ENCODE measurements at places on chromosomes 4 and X.

GRCh38 chr4:125836597-125837195 lies 521.9 kb downstream of the FAT4 start:
- no peak for DNase-seq

DNA sequence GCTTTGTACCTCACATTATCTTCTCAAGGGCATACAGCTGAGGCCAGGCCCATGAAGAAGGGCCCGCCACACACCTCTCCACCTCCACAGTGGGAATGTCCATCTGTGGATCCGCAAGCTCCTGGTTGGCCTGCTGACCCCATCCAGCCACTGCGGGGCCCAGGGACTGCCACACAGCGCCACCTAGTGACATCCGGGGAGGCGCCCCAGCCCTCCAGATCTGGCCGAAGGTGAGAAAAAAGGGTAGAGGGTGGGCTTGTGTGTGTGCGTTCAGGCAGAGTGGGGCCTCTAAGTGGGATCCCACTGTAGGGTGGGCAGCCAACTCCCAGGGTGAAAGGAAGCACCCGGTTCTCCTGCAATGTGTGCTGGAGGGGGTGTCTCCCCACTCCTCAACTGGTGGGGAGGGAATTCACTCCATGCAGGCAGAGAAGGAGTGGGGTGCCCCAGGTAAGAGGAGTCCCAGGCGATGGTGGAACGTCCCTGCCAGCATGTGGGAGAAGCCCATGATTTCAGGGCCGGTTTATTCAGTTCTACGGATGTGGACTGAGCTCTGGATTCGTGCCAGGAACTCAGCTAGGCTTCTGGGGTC lies 117.3 kb downstream of the ENPP6 start:
- no peak for DNase-seq

DNA sequence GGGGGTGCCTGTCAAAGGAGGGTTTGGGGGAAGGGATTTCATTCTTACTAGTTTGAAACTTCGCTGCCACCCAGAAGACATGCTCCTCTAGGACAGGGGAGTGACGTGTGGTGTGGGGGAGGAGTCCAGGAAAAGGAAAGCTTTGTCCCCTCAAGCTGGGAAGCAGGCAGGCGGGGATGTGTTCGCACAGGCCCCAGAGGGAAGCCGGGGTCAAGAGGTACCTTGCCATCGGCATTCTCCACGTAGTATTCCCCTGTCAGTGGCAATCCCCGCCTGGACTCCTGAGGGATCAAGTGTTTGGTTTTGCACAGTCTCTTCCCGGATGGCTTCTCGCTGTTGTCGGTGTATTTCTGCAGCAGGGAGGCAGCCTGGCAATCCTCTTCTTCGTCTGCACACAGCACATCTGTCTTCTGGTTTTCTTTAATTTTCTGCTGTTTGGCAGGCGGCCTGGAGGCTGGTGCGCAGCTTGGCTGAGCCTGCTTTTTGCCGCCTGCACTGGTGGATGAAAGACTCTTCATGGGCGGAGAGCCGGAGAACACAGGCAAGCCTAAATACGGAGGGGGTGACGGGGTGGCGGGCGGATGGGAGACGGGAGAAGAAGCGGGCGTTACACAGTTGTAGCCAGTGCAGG lies 35.1 kb downstream of the BCOR start:
- no peak for DNase-seq

DNA sequence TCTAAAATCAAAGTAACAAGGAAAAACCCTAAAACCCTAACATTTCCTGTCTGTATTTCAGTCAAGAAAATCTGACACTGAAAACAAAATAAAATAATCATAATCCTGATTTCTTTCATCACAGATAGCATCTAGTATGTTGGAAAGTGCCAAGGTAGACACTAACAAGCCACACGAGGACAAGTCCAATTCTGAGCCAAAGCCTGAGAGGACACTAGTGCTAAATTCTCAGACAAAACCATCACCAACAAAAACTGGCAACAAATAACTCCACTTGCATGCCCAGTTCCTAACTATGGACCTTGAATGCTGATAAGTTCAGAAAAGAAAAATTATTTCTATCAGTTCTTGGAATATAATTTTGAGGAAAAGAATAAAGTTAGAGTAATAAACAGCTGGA lies 113.7 kb downstream of the MANBA start:
- DNase-seq, result no peak

- no peak for DNase-seq
Observed at GRCh38 chr4:176780995-176781738, 11.6 kb downstream of the VEGFC start.

GRCh38 chr4:38275331-38276100 lies 315.3 kb downstream of the PTTG2 start:
- no peak for DNase-seq

DNA sequence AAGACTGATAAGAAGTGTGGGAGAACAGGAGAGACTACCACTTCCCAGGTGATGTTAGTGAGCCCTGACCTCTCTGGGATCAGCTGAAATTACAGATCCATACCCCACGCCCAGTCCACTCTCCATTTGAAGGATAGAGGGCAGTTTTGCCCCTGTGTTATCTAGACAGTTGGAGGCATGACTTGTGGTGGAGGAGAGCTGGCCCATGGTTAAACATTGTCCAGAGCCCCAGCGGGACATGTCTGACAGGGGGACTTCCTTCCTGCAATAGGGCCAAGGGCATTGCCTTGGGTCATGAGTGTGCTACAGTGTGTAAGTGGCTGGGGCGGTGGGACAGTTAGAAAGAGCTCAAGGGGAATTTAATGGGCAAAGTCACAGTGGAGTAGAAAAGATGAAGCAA lies 181.1 kb downstream of the MID1IP1 start:
- no peak for DNase-seq

- no peak for DNase-seq
Observed at GRCh38 chr4:84931961-84932360, 34.5 kb downstream of the WDFY3 start.

GRCh38 chr4:8345053-8345945 lies 75.7 kb downstream of the HTRA3 start:
- no peak for DNase-seq

DNA sequence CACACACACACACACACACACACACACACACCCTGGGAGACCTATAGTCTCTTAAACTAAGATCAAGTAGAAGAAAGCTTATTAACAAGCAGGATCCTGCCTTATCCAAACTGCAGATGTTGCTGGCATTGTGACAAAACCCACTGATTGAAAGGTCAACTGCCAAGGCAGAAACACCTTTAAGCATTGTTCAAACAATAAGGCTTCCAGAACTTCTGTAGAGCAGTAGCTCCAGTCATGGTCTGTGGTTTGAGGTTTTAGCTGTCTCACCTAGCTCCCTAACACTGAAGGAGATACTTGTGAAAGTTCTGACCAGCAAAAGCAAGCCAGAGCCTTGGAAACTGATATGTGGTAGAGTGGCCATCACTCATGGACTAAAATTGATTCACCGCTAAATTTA lies 59.8 kb downstream of the PTCHD1 start:
- DNase-seq, result no peak

DNA sequence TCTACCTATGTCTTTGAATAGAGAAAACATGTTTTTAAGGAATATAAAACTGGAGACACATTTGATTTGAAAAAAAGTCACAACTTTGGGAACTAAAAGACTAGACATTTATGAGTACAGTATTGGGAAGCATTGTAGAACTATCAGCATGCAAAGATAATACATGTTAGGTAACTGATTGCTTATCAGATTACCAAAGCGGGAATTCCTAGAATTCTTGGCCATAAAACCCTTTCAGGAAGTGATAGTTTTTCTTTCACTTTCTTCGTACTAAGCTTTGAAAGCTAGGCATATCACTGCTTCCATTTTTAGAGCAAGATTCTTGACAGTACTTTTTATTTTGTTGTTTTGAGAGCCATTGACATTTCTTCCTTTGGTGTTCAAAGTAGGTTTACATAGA lies 646.6 kb upstream of the PITX2 start:
- DNase-seq, result no peak

GRCh38 chr4:52622564-52622963 lies 36.5 kb downstream of the USP46 start:
- no peak for DNase-seq

GRCh38 chrX:46044486-46044885 lies 500.7 kb downstream of the ZNF674 start:
- DNase-seq, result no peak

GRCh38 chrX:38282049-38282448 lies 45.3 kb downstream of the RPGR start:
- no peak for DNase-seq

- DNase-seq, result no peak
Observed at GRCh38 chrX:109261279-109261678, 220.6 kb downstream of the GUCY2F start.

- peak; percentile 95 for DNase-seq
Observed at GRCh38 chr4:75514131-75514948, at the start of the genes RCHY1 and THAP6. Gene RCHY1, minus strand, starts transcription at chr4:75514403. Its CDS starts 117 bp downstream, at chr4:75514286. Gene THAP6, plus strand, starts transcription at chr4:75514473. Its CDS starts 980 bp downstream, at chr4:75515453.

DNA sequence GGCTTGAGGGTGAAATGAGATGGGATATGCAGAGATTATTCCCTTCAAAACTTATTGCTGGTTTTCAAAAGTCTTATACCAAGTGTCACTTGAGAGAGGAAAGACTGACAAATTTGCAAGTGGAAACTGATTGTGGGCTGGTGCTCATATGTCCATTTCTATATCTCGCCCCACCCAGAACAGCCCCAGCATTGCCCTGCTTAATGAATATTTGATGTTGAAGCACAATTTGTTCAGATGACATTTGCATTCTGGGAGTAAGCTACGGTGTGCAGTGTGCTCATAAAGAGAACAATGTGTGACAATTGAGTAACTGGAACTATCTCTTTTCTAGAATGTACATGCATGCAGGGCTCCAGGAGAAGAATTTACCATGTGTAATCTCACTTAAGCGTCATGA lies 223.5 kb upstream of the TRPC5 start:
- no peak for DNase-seq
